ENCODE measurements at places on chromosomes 1 and 21.

DNA sequence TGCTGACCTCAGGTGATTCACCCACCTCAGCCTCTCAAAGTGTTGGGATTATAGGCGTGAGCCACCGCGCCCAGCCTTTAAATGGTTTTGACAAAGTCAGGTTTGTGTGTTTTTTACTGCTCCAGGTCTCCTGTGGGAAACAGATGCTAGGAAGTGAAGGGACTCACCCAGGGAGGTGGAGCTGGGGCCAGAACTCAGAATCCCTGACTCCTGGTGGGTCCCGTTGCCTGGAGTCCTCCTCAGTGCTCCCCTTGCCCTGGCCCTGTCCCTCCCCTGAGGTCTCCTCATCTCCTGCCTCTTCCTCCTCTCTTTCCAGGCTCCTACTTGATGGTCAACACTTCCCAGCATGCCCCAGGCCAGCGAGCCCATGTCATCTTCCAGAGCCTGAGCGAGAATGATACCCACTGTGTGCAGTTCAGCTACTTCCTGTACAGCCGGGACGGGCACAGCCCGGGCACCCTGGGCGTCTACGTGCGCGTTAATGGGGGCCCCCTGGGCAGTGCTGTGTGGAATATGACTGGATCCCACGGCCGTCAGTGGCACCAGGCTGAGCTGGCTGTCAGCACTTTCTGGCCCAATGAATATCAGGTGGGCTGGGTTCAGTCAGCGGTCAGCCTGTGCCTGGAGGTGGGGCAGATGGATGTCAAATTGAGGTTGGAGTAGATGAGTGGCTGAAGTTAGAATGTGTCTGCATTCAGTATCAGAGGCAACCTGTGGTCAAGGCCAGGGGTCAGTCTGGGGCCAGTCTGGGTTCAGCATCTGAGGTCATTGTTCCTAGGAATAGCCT is 22.1 kb downstream of the PTPRU start:
- DNase-seq: no peak

- DNase-seq: no peak
Measured at GRCh38 chr1:242100921-242101320, 102.0 kb upstream of the MAP1LC3C start.

DNA sequence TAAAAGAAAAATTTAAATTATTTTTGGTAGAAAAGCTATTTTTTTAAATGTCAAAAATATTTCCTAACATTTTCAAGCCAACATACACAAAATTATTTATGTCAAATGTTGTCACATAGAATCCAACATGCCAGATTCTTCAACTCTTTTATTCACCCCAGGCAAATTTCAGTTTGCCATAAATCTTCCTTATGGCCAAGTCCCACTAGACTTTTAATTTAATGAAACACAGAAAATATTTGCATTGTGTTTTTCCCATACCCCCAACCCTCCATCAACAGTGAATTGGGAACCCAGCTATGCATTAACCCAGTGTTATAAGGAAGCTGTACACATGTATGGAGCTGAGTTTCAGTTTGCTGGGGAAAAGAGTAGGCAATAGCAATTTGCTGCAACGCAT is 41.4 kb downstream of the DUSP10 start:
- no peak for DNase-seq

DNA sequence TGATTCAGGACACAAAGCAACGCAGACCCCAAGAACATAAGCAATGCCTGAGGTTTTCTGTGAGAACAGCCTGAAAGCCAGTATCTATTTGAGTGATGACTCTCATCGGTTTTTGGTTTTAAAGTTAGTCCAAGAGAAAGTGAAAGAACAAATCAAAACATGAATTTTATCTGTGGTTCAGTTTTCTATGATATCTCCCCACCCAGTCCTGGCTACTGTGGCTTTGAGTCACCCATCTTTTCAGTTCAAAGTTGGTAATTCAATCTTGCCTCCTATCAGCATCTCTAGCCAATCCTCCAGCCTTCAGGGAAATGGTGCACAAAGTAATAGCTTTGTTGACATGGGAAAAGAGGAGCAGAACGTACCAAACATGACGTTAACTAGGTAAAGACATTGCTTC is 40.5 kb upstream of the KRTAP19-8 start:
- DNase-seq: no peak

DNA sequence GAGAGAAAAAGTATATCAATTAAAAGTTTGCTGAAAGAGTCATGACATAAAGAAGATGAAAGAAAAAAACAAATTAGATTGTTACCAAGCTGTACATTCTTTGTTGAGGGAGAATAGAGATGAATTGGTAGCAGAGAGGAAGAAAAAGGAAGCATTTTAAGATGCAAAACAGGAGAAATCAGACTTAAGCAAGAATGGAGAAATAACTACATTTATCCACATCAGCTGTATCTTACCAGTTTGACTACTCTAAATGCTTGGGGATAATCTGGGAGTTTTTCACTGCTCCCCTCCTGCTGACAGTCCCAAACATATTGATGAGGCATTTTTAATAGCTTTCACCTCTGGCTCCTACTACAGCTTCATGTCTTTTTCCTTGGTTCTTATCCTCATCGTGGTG is 16.8 kb upstream of the PTPRC start:
- DNase-seq: no peak

GRCh38 chr1:246591504-246591903 is 25.2 kb downstream of the CNST start:
- DNase-seq: no peak

DNA sequence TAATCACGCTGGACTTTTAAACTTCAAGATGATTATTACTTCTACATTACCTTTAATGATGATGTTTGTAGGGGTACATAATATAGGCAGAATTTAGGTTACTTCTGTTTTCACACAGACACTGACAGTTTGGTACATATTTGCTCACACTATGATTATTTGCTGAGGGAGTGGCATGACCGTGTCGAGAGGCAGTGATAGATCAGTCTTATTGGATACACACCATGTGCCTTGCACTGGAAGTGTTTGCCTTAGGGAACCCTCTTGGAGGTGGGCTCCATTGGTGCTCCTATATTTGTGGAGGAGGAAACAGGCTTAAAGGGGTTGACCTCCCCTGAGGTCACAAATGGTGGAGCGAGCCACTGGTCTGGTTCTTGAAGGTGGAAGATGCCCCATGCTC is 132.1 kb downstream of the PRDM2 start:
- no peak for DNase-seq

GRCh38 chr1:4591926-4592325 is 62.5 kb upstream of the AJAP1 start:
- DNase-seq: no peak

GRCh38 chr1:192147696-192148095 is 10.6 kb upstream of the RGS18 start:
- DNase-seq: no peak

Measured in activated B cell treated with CpG ODN at 0.5 μM for 24 hours (primary cell).